Endothelial cell of umbilical vein (primary cell): ENCODE measurements at places on chromosomes 2 and 18. TPM values are rescaled to one million over a fixed set of nuclear protein-coding genes. Genes with fewer than 3 reads are reported as not detected.

Gene SKOR2
- total RNA-seq, result not detected in 2 replicates

Gene MEIS1
- 26.3 and 26.5 TPM in 2 replicates for total RNA-seq

DNA sequence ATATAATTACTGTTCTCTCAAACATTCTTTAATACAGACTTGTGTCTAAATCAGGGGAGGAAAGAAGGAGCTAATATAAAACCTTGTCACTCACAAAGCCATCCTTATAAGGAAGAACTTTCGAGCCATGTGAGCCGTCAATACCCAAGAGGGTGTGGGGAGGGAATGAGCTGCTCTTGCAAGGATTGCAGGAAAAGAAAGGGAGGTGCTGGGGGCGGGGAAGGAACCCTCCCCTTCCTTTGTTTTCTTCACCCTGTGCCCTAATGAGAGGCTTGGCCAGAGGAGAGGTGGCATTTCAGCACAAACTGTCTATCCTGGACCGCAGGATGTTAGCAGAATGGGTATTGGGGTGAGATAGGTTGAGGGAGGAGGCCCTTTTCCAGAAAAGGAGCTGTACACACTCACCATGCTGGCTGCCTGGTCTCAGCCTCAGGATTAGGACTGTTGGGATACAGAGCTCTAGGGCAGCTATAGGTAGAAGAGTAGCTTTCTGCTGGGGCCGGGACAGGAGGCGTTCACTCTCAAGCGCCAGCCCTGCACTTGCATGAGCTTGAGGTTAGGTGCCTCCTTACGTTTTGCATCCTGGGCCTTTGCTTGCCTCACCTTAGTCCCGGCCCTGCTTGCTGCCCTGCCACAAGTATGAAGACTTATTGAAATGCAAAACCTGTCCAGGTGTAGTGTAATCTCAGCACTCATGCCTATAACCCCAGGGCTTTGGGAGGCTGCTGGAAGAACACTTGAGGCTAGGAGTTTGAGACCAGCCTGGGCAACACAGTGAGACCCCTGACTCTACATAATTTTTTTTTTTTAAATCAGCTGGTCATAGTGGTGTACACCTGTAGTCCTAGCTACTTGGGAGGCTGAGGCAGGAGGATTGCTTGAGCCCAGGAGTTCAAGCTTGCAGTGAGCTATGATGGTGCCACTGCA is 190.5 kb downstream of the LOXHD1 start:
- no peak overlapping the region for H3K27ac ChIP-seq
- H3K27me3 ChIP-seq, result no peaks in the 10 kb centered on the region
- H3K36me3 ChIP-seq, result no peaks in the 10 kb centered on the region
- H3K4me1 ChIP-seq, result no peaks in the 10 kb centered on the region
- no peak overlapping the region for H3K4me3 ChIP-seq

GRCh38 chr2:111121828-111122630 is 1.3 kb downstream of the BCL2L11 start:
- H3K4me3 ChIP-seq, result peak overlapping the region; percentile 39
- DNase-seq, result peak; percentile 90
- H3K4me1 ChIP-seq, result peaks cover 37% of the 10 kb centered on the region
- peak overlapping the region; percentile 62 for H3K27ac ChIP-seq
- peaks cover 10% of the 10 kb centered on the region for H3K27me3 ChIP-seq

GRCh38 chr2:2306878-2307277 is 24.2 kb downstream of the MYT1L start:
- H3K36me3 ChIP-seq, result no peaks in the 10 kb centered on the region
- no peak for DNase-seq
- H3K4me1 ChIP-seq, result no peaks in the 10 kb centered on the region

- no peaks in the 10 kb centered on the region for H3K36me3 ChIP-seq
- H3K4me1 ChIP-seq, result peaks cover 35% of the 10 kb centered on the region
- peak overlapping the region; percentile 90 for H3K27ac ChIP-seq
- no peaks in the 10 kb centered on the region for H3K27me3 ChIP-seq
- no peak overlapping the region for H3K4me3 ChIP-seq
- DNase-seq, result no peak
These were observed 218.0 kb downstream of the LDLRAD4 start for GRCh38 chr18:13436576-13436975.

GRCh38 chr2:152594792-152595191 is 122.5 kb downstream of the PRPF40A start:
- H3K4me3 ChIP-seq, result no peak overlapping the region
- no peaks in the 10 kb centered on the region for H3K27me3 ChIP-seq
- no peak for DNase-seq
- H3K27ac ChIP-seq, result no peak overlapping the region
- no peaks in the 10 kb centered on the region for H3K36me3 ChIP-seq

Gene SMIM21
- total RNA-seq, result not detected in 2 replicates

Gene SLC23A3
- 5.2 and 7.1 TPM in 2 replicates for total RNA-seq

- DNase-seq, result no peak
- H3K36me3 ChIP-seq, result no peaks in the 10 kb centered on the region
- H3K4me1 ChIP-seq, result no peaks in the 10 kb centered on the region
- no peak overlapping the region for H3K4me3 ChIP-seq
- no peaks in the 10 kb centered on the region for H3K27me3 ChIP-seq
These were observed 111.3 kb downstream of the NDUFA10 start for GRCh38 chr2:239913636-239914417.

DNA sequence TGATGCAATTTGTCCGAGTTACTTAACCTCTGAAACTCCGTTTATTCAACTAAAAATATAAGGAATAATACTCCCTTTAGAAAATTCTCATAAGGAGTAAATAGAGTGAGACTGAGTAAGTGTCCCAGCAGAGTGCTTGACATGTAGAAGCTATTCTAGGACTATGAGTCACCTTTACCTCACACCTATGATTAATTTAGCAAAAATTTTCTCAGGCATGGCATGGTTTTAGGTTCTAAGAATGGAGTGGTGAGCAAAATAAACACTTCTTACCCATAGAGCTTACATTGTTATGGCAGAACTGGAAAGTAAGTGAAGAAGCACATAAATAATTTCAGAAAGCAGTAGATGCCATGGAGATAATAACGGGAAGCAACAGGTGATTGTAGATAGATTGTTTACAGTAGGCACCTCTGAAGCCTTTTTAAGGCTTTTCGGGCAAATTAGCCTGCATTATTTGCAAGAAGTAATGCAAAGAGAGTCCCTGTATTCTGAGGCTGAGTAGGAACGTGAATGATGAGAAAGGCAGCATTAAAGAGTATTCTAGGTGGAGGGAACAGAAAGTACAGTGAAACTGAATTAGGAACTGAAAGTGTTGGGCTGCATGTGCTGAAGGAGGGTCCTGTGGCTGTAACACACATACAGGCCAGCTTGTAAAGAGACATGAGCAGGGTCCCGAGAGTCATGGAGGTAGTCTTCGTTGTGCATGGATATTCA is 209.2 kb downstream of the ZNF407 start:
- no peaks in the 10 kb centered on the region for H3K27me3 ChIP-seq
- H3K4me1 ChIP-seq, result peaks cover 13% of the 10 kb centered on the region
- H3K27ac ChIP-seq, result peak overlapping the region; percentile 54

GRCh38 chr2:17620841-17621240 is 80.3 kb downstream of the VSNL1 start:
- no peaks in the 10 kb centered on the region for H3K36me3 ChIP-seq
- no peak overlapping the region for H3K27ac ChIP-seq
- no peak overlapping the region for H3K4me3 ChIP-seq

Gene WIPF1
- 42.0 and 44.2 TPM in 2 replicates for total RNA-seq

DNA sequence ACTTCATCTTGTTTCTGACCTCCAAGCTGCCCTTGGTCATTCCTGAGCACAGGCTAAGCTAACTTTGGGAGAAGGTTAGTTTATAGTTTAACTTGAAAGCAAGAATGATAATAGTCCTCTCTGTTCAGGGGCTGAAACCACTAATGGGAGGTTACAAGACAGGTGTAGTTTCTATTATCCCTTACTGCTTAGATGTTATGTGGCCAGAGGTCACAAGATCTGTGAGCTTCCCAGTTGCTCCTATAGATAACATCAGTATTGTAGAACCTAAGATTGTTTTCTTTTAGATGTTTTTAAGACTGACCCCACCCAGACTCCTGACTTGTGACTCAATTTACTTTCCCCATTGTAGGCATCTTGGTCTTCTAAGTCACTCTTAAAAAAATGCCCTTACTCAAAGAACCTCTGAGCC is 94.8 kb upstream of the LPIN2 start:
- no peak overlapping the region for H3K4me3 ChIP-seq
- H3K36me3 ChIP-seq, result no peaks in the 10 kb centered on the region
- H3K27me3 ChIP-seq, result no peaks in the 10 kb centered on the region
- DNase-seq, result no peak

Gene RAD51AP2
- not detected in 2 replicates for total RNA-seq

- H3K27ac ChIP-seq, result no peak overlapping the region
- no peaks in the 10 kb centered on the region for H3K4me1 ChIP-seq
- H3K36me3 ChIP-seq, result no peaks in the 10 kb centered on the region
- no peak for DNase-seq
- H3K27me3 ChIP-seq, result no peaks in the 10 kb centered on the region
- no peak overlapping the region for H3K4me3 ChIP-seq
These were observed 73.0 kb upstream of the EPB41L5 start for GRCh38 chr2:119939915-119940314.

- peaks cover 25% of the 10 kb centered on the region for H3K4me1 ChIP-seq
- peak overlapping the region; percentile 97 for H3K4me3 ChIP-seq
- DNase-seq, result peak; percentile 58
- peak overlapping the region; percentile 87 for H3K27ac ChIP-seq
- no peaks in the 10 kb centered on the region for H3K27me3 ChIP-seq
- H3K36me3 ChIP-seq, result no peaks in the 10 kb centered on the region
These were observed 587 bp downstream of the MEIS1 start for GRCh38 chr2:66435549-66435875.

DNA sequence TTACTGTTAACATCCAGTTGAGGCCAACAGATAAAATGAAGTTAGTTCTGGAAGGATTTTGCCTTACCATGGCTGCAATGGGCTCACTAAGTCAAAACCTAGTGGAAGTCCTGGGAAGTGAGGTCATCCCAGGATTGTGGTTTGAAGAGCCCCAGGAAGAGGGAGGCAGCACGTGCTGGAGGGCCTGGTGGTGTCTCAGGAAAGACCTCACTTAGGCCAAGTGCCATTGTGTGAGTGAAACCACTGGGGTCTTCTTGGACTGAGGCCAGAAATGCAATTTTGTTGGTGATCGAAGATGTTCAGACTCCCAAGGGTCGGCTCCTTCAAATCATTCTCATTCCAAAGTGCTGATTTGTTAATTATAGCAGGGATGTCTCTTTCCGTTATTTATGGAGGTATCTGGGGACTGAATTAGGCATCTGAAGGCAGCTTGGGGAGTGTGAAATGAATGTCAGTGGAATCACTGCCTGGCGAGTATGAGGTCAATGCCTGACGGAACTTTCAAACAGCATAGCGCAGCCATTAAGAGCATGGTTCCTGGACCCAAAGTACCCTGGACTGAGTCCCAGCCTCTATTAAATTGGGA is 60.0 kb downstream of the IL1R2 start:
- no peak overlapping the region for H3K27ac ChIP-seq
- H3K27me3 ChIP-seq, result no peaks in the 10 kb centered on the region
- peaks cover 15% of the 10 kb centered on the region for H3K4me1 ChIP-seq
- no peak for DNase-seq
- no peak overlapping the region for H3K4me3 ChIP-seq

GRCh38 chr2:206418968-206419367 is 24.4 kb upstream of the ADAM23 start:
- H3K27ac ChIP-seq, result no peak overlapping the region
- peaks cover 21% of the 10 kb centered on the region for H3K4me1 ChIP-seq
- no peaks in the 10 kb centered on the region for H3K27me3 ChIP-seq
- no peaks in the 10 kb centered on the region for H3K36me3 ChIP-seq
- no peak for DNase-seq

Gene DSC3
- total RNA-seq, result 0.18 and 0.23 TPM in 2 replicates

Gene COLEC11
- total RNA-seq, result not detected in 2 replicates

Gene COL6A3
- not detected in 2 replicates for total RNA-seq

Gene VPS4B
- total RNA-seq, result 50.2 and 54.7 TPM in 2 replicates

Gene SIGLEC15
- total RNA-seq, result not detected in 2 replicates

GRCh38 chr2:20168727-20169696 is 55.9 kb downstream of the SDC1 start:
- no peaks in the 10 kb centered on the region for H3K27me3 ChIP-seq
- no peak for DNase-seq
- no peaks in the 10 kb centered on the region for H3K36me3 ChIP-seq
- H3K4me3 ChIP-seq, result no peak overlapping the region

Gene ADGRF3
- total RNA-seq, result 0.18 and 0.73 TPM in 2 replicates

DNA sequence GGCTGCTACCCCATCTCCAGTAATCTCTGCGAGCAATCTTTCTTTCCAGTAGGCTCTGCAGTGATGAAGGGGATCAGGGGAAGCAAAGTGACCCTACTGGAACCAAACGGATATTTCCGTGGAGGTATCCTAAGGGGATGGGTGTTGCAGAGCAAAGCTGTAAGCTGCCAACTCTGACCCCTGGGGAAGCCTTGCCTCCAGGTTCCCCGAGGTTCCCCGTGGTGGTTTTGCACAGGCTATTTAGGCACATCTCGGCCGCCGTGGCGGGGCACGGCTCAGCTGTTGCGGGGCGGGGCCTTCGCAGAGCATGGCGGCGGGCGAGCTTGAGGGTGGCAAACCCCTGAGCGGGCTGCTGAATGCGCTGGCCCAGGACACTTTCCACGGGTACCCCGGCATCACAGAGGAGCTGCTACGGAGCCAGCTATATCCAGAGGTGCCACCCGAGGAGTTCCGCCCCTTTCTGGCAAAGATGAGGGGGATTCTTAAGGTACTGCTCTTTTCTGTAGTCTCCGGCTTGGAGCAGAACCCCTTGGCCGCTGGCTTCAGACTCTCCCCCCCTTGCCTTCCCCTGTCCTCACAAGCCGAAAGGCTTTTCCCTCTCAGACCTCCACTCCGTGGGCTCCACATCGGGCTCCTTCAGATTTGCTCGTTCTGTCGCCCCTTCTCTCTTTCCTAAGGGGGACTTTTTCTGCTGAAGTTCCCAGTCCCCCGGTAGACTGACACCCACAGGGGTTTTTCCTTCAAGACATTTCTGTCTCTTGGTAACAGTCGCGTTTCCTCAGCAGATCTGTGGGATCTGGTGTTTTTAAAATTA is at the start of gene COMMD1:
Gene COMMD1, plus strand, starts transcription at position 303 of the 814 bp plus-strand sequence. Its CDS starts 5 bp downstream, at position 308.
- peak within 1 kb of the TSS; percentile 66 for H3K4me3 ChIP-seq
- peak; percentile 82 for DNase-seq
- peak within 1 kb of the TSS; percentile 8 for H3K27ac ChIP-seq
- H3K4me1 ChIP-seq, result peaks cover 9% of the 10 kb centered on the region
- H3K36me3 ChIP-seq, result no peaks in the 10 kb centered on the region

Gene APOB
- 0.09 and 0.25 TPM in 2 replicates for total RNA-seq

GRCh38 chr2:77579076-77579769 is 57.0 kb upstream of the LRRTM4 start:
- DNase-seq, result no peak
- no peaks in the 10 kb centered on the region for H3K4me1 ChIP-seq
- no peaks in the 10 kb centered on the region for H3K27me3 ChIP-seq
- H3K27ac ChIP-seq, result no peak overlapping the region
- no peaks in the 10 kb centered on the region for H3K36me3 ChIP-seq

DNA sequence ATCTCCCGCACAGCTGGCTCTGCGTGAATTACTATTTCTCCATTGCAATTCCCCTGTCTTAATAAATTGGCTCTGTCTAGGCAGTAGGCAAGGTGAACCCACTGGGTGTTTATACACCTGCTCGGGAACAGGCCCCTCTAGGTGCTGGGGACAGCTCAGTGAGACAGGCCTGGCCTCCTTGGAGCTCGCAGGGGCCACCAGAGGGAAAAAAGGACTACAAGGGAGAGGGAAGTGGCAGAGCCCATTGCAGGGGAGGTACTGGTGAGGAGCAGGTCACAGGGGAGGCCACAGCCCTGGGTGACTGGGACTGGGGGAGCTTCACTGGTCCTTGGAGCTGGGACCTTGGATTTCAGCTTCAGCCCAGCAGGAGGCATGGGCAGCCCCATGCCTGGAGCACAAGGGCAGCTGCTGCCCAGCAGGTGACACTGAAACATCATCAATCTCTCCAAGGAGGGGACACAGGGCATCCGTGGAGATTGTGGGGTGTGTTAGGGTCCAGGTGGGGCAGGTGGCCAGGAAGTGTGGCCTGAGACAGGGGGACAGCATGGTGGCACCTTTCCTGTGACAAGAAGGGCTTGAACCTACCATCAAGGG is 31.2 kb downstream of the NGEF start:
- H3K4me1 ChIP-seq, result no peaks in the 10 kb centered on the region
- no peak overlapping the region for H3K27ac ChIP-seq
- no peaks in the 10 kb centered on the region for H3K36me3 ChIP-seq
- peaks cover 2% of the 10 kb centered on the region for H3K27me3 ChIP-seq
- no peak overlapping the region for H3K4me3 ChIP-seq
